HT-29 (cell line): ENCODE measurements at places on chromosomes 7 and 10.

DNA sequence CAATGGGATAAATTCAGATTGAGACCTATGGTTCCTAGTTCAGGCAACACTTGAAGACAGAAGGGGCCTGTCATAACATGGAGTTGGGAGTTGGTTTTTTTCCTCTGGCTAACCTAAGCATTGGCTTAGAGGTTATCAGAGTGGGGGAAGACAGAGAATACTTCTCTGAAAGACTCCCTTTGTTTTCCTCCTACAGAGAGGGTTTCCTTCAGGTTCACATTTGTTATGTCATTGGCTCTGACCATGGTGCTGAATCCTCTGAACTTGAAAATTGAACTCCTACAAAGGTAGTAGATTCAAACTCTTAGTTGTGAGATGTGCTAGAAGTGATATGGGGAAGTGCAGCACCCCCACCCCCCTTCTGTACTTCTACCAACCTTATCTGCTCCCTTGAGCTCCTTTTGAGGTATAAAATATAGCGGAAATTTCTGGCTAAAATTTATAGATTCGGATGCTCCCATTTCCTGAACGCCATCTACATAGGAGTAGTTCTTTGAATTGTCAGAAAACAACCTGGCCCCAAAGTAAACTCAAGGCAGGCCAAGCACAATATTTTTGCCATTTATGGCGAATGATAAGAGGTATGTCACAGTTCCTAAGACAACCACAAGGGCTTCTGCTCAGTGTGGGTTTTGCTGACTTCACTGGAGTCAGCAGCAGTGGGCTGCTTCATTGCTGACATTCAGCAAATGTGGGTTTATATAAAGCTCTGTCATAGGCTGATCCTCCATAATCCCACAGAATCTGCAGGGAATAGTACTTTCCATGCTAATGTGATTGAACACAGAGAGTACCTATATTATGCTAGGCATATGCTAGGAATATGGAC, 131.6 kb upstream of the KLF14 start:
- DNase-seq: no peak

- no peak for DNase-seq
Measured at GRCh38 chr7:106692450-106693051, 31.6 kb upstream of the CCDC71L start.

DNA sequence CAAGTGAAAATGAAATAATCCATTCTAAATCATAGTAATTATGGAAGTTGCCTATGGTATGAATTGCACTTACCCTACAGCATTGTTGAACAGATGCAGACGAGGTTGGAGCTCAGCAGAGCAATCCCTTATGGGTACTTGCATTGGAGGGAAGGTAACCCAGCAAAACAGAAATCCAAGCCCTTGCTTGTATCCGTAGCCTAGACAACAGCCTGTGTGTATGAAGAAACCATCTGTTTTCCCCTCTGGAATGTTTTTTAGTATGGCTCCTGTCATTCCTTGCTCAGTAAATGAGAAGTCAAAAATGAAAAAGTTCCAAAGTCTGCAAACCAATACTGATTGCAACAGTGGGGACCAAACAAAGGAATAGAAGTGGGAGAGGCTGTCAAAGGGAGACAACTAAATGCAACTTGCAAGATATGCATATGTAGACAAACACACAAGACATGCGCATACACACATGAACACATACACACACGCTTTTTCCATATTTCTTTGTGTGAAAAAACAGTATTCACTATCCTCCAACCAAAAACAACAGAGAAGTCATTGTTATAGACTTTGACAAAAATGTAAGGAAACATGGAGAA, 260.8 kb downstream of the DYNC1I1 start:
- DNase-seq: no peak

DNA sequence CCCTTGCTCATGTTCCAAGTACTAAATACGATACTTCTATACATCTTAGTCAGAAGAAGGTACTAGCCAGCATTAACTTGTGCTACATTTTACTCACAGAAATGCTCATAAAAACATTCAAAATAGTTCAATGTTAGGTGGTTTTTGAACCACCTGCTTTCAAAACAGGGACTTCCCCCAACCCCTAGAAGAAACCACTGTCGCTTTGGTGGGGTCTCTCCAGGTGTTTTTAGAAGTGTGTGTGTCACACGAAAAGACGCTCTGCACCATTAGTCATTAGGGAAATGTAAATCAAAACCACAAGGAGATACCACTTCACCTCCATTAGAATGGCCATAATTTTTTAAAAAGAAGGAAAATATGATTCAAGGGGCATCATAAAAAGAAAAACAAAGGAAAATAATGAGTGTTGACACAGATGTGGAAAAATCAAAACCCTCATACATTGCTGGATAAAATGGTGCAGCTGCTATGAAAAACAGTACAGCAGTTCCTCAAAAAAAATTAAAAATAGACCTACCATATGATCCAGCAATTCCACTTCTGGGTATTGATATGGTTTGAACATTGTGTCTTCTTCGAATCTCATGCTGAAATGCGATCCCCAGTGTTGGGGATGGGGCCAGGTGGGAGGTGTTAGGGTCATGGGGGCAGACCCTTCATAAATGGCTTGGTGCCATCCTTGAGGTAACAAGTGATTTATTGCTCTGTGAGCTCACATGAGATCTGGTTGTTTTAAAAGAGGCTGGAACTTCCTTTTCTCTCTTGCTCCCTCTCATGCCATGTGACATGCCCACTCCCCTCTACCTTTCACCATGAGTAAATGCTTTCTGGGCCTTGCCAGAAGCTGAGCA, 74.2 kb downstream of the MALSU1 start:
- no peak for DNase-seq

DNA sequence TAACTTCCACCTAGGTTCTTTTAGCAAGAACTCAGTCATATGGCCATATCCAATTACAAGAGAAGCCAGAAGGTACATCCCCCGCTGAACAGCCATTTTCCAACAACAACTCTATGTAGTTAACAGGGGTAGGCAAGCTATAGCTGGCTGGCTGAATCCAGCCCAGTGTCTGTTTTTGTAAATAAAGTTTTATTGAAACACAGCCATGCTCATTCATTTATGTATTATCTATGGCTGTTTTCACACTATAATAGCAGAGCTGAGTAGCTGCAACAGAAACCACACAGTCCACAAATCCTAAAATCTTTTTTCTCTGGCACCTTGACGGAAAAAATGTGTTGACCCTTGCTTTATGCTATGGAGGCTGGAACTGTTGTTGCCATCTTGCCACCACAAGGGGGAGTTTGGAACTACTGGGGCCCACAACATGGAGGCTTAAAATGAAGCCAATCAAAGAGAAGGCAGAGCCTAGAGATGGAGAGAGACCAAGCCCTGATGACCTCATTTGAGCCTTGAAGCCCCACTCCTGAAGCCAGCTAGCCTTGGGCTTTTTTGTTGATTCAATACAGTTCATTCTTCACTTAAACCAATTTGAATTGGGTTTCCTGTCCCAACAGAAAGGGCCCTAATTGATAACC, 33.3 kb upstream of the XPNPEP1 start:
- peak; percentile 68 for DNase-seq

GRCh38 chr10:10332786-10333185, 684.9 kb upstream of the CELF2 start:
- DNase-seq: no peak

- DNase-seq: no peak
Measured at GRCh38 chr10:15293862-15294842, 76.9 kb downstream of the FAM171A1 start.

GRCh38 chr7:130266258-130266960, at the start of gene CPA2:
TSS of gene CPA2 (plus strand) at chr7:130266863. CDS start at chr7:130266882, 19 bp downstream.
- DNase-seq: no peak

DNA sequence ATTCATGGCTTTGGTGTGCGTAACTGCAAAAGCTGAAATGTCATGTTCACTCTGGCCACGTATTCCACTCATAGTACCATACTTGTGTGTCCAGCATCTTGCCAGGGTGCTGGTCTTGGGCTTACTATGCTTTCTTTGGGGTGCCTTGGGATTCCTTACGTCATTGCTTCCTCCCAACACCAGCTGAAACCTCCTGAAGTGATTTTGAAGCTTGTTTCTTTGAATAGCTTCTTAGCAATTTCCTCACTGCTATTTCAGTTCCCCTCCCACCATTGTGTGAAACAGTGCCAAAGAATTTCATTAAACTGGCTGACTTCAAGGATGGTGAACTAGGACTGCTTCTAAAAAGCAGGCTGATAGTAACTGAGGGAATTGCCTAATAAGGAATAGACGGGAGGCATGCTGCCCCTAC, 36.9 kb downstream of the ENTPD1 start:
- DNase-seq: no peak

DNA sequence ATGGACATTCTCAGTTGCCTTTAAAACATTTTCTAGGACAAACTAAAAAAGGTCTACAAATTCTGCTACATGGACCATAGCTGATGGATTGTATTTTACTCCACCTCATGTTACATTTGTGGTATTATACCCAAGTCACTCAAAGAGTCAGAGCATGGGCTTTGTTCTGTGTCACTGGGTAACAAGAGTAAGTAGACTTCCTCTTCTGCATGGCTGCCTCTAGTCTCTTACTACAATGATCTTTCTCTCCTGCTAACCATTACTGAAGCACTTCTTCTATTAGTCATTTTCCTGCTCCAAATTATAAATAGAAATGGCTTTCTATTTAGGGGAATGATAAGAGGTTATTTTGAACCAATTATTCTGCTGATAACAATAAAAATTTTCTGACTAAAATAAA, 727.4 kb upstream of the NRP1 start:
- DNase-seq: no peak

GRCh38 chr10:61878740-61879068, 22.8 kb upstream of the ARID5B start:
- no peak for DNase-seq

DNA sequence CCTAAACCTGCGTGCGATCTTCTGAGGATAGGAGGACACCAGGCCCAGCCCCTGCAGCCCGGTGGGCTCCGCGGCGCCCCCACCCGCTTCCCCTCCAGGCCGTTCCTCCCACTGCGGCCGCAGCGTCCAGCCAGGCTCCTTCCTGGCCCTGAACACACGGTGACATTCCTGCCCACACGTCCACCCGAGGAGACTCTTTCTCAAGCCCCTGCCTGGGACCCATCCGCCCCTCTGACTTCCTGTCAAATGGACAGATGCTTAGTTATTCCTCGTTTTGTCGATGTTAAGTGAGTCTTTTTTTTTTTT, 32.4 kb upstream of the RNF32 start:
- no peak for DNase-seq

- no peak for DNase-seq
Measured at GRCh38 chr10:67609996-67610793, 85.8 kb downstream of the CTNNA3 start.

DNA sequence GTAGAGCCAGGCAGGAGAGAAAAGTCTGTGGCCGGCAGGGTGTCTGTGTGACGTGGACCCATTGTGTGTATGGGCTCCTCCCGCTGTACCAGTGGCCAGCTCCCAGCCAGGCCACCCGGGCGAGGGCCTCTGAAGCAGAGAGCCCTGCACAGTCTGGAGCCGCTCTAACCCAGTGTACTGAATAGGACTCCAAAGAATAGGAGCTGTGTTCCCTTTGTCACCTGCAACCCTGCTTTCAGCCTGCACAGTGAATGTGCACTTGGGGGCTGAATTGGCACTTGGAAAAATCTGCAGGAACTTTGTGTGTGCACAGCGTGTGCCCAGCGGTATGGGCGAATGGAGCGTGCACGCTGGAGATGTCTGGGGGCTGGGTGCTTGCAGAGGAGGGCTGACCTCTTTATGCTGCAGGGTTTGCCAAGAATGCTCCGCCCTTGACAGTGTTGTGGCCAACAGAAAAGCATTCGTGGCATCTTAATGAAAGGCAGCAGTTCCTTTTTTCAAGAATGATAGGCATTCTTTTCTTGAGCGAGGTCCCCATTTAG, 216.2 kb downstream of the AUTS2 start:
- no peak for DNase-seq

DNA sequence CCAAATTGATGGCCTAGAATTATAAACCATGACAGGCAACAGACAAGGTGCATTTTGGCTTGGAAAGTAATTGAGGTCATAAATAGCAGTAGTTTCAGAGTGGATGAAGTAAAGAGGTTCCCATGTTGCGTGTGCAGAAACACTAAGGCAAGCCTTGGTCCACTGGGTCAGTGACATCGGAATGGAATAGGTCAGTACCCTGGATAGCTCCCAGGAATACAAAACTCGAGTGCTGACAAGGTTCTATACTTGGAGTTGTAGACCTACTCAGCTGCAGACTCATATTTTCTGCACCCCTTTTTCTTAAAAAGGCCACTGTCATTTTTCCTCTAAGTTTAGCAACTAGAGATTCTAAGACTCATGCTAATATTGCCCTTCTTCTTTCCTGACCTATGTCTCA, 132.8 kb downstream of the DYNC1I1 start:
- peak; percentile 21 for DNase-seq

GRCh38 chr7:32070051-32070405, 179 bp downstream of the PDE1C start:
- no peak for DNase-seq

DNA sequence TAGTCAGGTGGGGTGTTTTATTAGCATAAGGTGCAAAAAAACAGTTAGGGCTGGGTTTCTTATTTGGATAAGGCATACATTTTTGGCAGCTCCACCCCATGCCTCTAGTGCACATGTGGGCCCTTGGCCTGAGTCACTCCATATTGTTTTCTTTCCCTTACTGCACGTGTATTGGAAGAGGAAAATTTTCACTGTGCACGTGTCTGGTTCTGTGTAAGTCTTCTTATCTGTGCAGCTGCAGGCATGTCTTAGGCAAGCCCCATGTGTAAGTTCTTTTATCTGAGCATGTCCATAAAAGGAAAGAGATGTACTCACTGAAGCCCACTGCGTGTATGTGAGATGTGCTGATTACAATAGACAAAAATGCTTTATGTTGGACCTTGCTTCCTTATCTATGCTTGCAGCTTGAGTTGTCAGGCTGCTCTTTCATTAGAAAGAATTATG, 540.3 kb upstream of the IGFBP3 start:
- no peak for DNase-seq

DNA sequence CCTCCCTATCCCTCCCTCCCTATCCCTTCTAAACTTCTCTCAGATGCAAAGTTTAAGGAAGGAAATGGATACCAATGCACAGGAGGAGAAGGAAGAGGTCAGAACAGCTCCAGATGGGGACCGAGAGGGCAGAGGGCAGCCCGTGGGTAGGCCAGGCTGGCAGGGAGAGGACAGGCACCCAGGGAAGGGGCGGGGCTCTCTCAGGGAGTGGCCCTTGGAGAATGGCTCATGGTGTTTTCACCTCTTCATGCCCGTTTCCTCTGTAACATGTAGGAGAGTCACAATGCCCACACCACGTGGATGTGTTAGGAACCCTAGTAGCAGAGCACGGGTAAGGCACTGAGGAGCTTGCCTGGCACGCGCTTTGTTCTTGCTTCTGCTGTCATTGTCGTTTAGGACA, 264.5 kb downstream of the CELF2 start:
- DNase-seq: no peak

- no peak for DNase-seq
Measured at GRCh38 chr7:22317632-22318031, 39.3 kb downstream of the RAPGEF5 start.

- no peak for DNase-seq
Measured at GRCh38 chr10:127405221-127405620, 143.9 kb upstream of the NPS start.
